ENCODE measurements at places on chromosomes 12 and 14.

DNA sequence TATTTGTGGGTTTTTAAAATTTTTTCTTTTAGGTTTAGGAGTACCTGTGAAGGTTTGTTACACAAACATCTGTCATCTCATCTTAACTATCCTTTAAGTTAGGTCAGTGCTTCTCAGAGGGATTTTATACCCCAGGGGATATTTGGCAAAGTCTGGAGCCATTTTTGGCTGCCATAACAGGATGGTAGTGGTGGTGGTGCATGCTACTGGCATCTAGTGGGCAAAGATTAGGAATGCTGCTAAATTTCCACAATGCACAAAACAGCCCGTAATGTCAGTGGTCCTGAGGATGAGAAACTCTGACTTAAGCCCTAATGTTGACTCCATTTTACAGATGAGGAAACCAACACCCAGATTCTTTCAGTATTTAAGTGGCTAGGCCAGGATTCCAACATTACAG lies 85.2 kb upstream of the MYF6 start:
- DNase-seq = no peak

DNA sequence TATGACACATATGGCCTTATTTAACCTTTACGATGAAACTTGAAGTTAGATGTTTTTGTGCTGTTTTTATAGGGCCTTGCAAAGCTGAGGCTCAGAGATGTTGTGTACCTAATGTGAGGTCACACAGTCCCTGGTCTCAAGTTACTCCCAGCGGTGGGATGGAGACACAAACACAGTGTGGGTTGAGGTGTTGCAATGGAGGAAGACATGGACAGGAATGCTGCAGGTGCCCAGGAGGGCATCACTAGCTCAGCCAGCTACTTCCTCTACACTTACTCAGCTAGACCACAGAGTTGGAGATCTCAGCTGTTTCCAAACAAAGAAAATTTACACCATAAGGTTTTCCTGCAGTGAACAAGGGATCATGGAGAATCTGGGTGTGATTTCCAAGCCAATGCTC lies 15.5 kb downstream of the LHX5 start:
- no peak for DNase-seq

- DNase-seq = no peak
Measured at GRCh38 chr14:75359098-75359497, 68.7 kb upstream of the JDP2 start.

DNA sequence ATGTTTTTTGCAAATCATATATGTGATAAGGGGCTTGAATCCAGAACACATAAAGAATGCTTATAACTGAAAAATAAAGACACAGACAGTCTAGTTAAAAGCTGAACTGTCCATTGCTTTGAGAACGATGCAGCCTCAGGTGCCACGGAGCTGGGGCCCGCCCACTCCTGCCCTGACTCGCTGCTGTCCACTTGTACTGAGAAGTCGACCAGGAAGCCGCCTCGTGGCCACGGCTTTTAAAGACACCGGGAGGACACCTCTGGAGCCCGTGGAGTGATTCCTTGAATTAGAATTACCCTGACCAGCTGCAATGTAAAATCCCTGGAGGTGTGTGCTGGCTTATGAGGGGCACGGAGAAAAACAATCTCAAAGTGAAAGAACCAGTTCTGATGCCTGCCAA lies 23.9 kb upstream of the TEX22 start:
- DNase-seq = no peak

DNA sequence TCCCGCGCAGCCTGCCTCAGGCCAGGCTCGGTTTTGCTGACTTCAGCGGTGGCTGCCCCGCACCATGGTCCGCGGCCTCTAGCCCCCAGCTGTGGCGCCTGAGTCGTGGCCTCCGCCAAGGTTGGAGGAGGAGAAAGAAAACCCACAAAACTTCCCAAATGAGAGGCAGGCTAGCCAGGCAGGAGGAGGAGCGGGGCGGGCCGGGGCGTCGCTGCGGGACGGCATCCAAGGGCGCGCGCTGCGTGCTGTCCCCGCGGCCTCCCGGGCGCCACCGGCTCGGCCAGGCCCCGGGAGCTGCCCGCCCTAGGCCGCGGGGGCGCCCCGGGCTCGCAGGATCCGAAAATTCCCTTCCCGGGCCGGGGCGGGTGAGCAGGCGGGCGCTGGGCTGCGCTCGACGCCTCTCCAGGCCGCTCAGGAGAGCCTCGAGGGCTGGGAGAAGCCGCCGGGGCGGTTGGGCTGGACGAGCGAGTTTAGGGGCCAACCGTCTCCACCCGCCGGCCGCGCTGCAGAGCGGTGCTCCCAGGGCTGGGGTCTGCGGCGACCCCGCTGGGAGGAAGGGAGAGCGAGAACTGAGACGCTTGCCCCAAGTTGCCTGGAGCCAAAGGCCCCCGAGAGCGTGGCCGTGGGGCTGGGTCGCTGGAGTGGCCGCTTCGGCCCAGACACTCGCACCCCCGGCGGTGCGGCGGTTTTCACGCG lies at the start of gene EFS:
Gene EFS (minus strand): TSS at position 137 of the 696 bp plus-strand sequence. CDS start 147 bp downstream, outside the sequence.
- no peak for DNase-seq

DNA sequence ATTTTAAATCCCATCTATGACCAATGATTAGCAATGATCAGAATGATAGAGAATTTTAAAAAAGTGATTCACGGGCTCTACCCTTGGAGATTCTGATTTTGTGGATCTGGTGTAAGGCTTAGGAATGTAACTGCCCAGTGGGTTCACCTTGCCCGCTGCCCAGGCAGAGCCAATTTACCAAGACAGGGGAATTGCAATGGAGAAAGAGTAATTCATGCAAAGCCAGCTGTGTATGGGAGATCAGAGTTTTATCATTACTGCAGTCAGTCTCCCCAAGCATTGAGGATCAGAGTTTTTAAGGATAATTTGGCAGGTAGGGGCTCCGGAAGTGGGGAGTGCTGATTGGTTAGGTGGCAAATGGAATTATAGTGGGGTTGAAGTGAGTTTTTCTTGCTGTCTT lies 480.6 kb downstream of the ATP23 start:
- no peak for DNase-seq

DNA sequence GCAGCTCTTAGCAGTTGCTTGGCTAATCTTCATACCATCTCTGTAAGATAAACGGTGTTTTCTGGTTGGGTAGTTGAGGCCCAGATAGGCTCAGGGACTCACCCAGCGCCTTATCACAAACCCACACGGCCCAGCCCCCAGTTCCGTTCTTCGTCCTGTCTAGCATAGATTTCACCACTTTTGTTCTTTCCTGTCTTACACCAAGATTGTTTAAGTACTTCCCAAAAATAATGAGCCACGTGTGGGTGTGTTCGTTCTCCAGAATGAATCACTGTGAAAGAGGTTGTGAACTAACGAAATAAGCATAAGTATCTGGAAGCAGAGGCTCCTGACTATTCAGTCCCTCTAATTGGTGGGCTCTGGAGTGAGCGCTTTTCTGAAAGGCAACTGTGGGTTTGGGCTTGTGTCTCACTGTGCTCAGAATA lies 21.4 kb downstream of the ACVR1B start:
- peak; percentile 99 for DNase-seq

GRCh38 chr12:105262461-105263184 lies 26.6 kb upstream of the APPL2 start:
- no peak for DNase-seq

GRCh38 chr14:90201344-90201743 lies 55.0 kb upstream of the PSMC1 start:
- DNase-seq = no peak

DNA sequence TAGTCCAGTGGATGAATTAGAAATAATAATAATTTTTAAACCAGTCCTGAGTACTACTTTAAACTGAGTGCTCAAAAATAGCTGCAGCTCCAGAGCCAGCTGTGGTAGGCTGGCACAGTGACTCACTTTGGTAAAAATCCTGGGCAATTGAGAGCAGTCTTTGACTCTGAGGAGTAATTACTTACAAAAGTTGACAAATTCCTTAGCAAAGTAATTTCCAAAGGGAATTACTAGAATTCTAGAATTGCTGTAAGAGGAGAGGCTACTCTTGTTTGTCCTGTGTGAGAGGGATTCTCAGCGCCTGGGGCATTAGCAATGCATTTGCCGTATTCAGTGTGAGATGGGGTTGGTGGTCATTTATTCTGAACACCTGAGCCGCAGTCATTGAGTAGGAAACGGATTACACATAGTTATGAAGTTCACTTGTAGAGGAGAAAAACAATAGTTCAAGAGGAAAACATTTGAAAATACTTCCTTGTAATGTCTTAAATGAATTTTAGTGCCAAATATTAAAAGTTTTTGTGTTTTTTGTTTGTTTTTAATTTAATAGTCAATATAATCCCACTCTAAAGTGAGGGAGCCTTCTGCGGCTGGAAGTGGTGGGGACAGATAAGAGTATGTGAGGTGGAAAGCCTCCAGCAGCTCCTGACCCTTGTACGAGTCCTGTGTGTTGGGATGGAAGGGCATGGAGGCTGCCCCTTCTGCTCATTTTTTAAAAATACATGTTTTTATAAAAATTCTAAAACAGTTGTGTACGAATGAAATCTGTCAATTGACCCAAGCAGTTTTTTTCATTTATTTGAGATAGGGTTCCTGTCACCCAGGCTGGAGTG lies 41.9 kb downstream of the EID3 start:
- no peak for DNase-seq

- DNase-seq = no peak
Measured at GRCh38 chr12:89884952-89885351, 176.3 kb upstream of the ATP2B1 start.

DNA sequence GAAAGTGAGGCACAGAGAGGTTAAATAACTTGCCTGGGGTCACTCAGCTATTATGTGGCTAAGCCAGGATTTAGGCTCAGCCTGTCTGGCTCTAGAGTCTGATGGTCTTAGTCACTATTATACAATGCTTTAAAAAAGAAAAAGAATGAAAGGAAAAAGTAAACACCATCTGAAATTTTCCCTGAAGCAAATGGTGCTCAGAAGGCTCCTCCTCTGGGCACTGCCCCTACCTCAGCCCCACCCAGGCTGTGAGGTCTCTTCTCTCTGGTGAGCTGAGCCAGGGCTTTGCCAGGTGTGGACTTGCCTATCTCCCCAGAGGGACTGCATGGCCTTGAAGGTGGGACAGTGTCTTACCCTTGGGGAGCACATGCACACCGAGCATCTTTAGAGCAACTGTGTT lies 117.5 kb upstream of the DYRK2 start:
- DNase-seq = no peak

GRCh38 chr12:55034218-55034617 lies 14.4 kb downstream of the NEUROD4 start:
- no peak for DNase-seq

GRCh38 chr12:49174218-49174617 lies 14.7 kb downstream of the TUBA1A start:
- DNase-seq = no peak

DNA sequence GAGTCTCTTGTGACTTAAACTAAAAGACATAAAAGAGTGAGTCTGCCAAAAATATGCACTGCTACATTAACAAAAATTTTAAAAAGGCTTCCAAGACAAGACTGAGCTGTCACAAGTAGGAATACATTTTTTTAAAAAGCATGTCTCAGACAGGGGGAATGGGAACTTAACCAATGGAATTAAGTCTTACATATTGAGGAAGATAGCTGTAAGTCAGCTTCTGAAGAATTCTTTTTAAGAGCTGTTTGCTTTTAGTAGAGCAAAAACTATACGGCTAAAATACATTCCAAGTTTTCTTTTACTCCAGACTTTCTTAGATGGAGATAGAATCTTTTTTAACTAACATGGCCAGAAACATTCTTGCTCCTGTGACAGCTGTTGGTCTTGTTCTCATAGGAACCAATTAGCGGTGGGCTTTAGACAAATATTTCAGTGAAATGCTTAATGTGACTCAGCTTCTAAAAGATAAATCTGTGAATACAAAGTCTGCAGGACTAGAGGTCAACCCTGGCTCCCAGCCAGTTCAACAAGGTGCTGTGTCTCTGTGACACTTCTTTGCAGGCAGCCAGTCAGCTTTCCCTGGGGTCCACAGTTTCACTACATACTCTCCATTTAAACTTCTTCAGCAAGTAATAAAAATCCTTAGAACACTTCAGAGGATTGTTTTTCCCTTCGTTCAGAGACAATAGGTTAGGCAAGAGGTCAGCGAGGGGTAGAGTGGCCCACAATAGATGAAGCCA lies 187.6 kb downstream of the NAV3 start:
- DNase-seq = no peak

GRCh38 chr12:105699209-105699608 lies 368.7 kb downstream of the C12orf75 start:
- no peak for DNase-seq
